ENCODE measurements at places on chromosomes 7 and 10.

DNA sequence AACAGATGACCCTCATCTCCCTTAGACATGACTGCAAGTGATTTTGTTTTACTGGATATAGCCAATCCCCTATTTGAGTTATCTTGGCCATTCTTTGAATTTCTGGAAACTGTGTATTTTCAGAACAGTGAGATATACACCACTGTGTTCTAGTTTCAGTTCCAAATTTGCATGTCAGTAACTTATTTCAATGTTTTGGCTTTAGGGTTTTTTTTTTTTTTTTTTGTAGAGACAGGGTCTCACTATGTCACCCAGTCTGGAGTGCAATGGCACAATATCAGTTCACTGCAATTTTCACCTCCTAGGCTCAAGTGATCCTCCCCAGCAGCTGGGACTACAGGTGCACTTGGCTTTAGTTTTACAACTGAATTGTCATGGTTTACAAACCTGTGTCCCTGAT is 67.2 kb downstream of the ATAD1 start:
- no peak for DNase-seq

DNA sequence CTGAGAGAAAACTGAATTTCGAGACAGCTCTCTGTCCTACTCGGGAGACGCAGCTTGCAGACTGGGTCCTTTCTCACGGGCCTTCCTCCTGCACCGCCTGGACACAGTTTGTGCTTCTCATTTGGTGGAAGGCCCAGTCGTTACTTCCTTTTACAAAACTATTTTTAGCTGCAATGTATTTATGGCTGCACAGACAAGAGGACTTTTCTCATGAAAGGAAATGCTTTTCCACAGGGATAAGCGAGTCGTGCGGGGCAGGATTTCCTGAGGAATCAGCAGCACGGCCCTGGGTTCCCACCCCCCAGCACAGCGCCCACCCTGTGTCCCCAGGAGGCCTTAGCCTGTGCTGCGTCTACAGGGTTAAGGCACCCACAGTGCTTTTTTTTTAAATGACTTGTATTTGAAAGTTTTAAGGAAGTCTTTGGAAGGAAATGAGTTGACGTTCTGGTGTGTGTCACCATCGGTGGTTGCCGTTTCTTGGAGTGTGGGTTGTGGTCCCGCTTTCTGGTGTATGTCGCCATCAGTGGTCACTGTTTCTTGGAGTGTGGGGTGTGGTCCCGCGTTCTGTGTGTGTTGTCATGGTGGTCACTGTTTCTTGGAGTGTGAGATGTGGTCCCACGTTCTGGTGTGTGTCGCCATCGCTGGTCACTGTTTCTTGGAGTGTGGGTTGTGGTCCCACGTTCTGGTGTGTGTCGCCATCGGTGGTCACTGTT is 50.9 kb downstream of the INPP5A start:
- no peak for DNase-seq

DNA sequence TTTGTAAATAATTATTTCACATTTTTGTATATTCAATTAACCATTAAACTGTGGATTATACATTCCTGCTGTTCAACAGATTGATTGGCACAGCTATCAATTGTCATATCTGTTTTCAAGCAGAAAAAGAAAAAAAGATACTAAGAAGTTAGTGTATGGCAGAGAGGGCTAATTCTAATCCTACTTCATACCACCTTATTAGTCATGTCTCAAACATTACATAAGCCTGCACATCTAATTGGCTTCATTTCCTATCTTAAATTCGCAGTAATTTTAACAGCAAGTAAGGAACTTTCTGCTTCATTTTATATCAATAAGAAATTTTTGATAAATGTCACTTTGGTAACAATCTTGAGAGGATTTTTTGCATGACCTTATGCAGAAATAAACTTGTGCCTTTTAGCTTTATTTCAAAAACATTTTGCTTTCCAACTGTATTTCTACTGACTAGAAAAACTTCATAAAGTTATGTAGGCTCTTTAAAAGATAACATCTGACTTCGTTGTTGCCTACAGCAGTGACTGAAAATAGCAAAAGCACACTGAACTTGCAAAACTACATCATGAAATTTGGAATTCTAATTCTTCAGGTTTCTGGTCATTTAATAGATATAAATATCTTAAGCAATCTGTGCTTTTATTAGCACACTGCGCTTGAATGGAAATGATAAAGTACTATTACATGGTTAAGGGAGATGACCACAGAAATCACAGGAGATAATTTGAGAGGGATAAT is 111.5 kb downstream of the SEMA3C start:
- DNase-seq: no peak

- DNase-seq: no peak
Measured at GRCh38 chr7:96266580-96266979, 55.3 kb downstream of the SLC25A13 start.

DNA sequence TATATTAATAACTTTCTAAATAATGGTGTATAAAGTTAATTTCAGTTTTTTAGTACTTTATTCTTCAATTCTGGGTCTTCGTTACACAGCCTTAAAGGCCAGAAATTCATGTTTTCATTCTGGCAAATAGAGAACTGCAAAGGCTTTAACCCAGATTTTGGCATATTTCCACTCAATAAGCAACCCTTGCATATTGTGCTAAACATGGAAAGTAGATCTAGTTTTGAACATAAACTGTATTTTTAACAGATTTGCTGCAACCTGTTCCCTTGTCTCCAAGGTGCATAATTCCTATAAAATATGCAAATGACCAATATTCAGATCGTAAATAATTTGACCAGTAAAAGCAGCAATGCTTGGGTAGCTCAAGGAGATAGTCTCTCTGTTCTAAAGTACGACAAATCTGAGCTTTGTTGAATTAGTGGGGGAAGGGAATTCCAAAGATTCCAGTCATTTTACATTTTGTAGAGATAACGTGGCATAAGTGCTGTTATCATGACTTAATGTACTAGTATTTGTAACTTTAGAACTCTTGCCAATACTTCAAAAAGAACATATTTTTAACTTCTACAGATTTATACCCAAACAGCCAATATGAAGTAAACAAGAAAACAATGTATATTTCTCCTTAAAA is 46.4 kb upstream of the RSBN1L start:
- no peak for DNase-seq

DNA sequence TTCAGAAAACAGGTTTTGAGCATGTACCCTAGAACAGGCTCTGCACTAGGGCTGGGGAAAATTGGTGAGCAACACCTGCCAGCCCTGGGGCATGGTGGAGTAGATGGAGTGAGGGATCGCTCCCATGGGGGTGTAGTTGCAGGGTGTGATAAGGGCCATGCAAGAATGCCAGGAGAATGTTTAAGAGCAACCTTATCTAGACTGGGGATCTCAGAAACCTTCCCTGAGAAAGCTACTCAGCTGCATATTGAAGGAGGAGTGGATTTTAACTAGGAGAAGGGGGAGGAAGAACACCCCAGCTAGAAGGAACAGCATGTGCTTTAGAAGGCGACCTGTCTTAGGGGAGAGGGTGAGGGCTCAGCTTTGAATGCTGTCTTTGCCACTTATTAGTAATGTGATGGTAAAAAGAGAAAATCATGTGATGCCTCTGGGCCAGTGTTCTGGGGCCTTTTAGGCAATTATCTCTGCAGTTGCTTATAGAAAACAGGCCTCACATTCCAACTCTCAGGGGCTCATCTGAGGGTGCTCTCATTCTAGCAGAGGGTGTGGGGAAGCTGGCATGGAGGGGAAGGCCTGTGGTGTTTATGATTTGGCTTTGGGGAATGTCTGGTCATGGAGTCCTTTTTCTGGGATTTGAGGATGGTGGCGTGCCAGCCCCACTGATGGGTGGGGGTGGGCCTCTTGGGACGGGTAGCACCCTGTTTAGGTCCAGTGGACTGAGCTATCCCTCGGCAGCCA is 225.4 kb downstream of the BMPER start:
- no peak for DNase-seq

DNA sequence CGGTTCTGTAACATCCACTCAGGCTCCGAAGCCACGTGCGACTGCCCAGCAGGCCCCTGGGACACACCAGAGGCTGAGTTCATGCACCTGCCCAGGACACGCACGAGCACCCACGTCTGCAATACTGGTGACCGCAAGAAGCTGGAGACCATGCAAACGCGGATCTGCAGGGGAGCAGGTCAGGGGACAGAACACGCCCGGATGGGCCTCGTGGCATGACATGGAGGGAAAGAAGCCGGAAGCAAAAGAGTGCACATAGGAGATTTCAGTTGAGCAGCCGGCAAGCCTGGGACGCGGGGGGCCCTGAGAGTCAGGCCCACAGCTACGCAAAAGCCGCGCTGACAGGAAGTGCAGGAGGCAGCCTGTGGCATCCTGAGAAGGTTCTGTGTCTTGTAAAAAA is 73.7 kb downstream of the FOXL3 start:
- DNase-seq: no peak

DNA sequence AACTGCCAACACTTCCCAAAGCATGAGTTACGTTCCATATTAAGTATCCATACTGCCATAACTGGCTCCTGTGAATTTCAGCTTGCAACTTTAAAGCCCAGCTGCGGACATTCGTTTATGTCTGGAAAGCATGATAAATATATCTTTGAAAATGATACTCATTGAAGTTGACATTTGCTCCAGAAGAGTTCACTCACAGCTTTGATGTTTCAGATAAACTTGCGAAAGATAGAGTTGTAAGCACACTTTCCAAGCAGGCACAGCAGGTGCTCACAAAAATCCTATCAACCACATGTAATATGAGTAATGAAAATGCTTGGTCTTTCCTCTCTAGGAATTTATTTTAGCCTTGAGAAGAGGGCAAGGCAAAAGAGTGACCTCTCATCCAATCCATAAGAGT is 4.5 kb downstream of the CHCHD3 start:
- DNase-seq: no peak

DNA sequence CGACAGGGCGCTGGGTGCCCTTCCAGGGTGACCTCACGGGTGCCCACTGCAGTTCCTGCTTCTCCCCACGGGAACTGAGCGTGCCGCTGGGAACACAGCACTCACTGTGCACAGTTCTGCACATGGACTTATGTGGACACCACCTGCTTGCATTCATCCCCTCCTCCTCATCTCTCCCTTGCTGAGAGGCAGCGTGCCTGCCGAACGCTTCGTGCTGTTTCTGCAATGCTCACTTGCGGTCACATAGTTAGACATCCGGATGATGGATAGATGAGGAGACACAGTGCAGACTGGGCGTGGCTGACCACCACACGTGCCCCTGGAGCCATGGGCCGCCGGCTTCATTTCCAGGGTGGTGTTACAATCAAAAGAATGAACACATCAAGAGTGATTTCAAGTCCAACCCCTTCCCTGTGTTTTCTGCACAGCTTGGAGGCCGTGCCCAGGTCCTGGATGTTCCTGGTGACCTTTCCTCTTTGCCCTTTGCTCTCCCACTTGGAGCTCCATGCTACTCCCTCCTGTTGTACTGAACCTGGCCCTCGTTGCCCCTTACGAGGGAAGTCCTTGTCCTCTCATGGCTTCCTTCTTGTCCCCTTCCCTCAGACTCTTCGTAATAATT is 119.4 kb downstream of the VIPR2 start:
- DNase-seq: no peak

DNA sequence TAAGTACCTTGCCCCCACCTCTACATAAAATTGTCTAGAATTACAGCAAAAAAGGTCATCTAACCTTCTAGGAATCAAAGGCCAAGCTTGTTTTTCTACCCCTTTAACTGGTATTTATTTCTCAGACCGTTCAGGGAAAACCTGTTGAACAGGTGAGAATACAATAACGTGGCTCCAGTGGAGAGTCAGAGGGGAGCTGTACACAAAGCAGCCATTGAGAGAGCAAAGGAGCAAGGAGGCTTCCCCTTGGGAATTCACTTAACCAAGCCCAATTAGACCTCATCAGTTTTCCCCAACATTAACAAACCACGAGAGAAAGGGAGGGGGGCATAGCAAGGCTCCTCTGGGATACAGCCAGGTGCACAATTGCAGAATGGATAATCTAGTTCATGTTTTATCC is 101.9 kb downstream of the ELMO1 start:
- DNase-seq: no peak

- DNase-seq: no peak
Measured at GRCh38 chr10:34537629-34538231, 277.4 kb downstream of the PARD3 start.

DNA sequence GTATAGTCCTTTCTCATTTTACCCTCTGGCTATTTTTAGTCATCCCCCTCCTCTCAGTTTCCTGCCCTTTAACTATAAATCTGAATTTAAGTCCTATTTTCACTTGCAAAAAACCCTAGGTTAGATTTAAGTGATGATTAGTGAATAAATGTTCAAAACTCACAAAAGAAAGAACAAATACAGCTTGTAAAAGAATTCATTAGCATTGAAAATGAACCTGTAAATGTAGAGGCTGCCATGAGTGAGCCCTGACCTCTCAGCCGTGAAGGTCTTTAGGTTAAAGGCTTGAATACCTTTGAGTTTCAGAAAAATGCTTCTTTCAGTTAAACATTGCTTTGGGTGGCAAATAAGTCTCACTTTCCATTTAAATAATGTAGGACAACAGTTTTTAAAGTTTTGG is 2.0 kb upstream of the SLC16A12 start:
- DNase-seq: no peak
